Upper lobe of left lung (tissue), 6 donors: ENCODE measurements at places on chromosomes 3 and 15.

GRCh38 chr3:171142985-171143384 lies 116.5 kb upstream of the SLC2A2 start:
- H3K4me1 ChIP-seq: no peaks in the 10 kb centered on the region
- H3K36me3 ChIP-seq: peaks cover 6% of the 10 kb centered on the region
- no peak overlapping the region for H3K4me3 ChIP-seq

- H3K4me3 ChIP-seq: no peak overlapping the region
- H3K4me1 ChIP-seq: no peaks in the 10 kb centered on the region
- H3K27ac ChIP-seq: no peak overlapping the region
- DNase-seq: no peak
- H3K36me3 ChIP-seq: no peaks in the 10 kb centered on the region
- H3K27me3 ChIP-seq: no peaks in the 10 kb centered on the region
Observed at GRCh38 chr15:73522011-73522410, 79.0 kb downstream of the REC114 start.

- peaks cover 9% of the 10 kb centered on the region for H3K4me1 ChIP-seq
- DNase-seq: no peak
- no peaks in the 10 kb centered on the region for H3K36me3 ChIP-seq
- H3K27ac ChIP-seq: no peak overlapping the region
Observed at GRCh38 chr3:141328286-141329166, 39.8 kb upstream of the ZBTB38 start.

DNA sequence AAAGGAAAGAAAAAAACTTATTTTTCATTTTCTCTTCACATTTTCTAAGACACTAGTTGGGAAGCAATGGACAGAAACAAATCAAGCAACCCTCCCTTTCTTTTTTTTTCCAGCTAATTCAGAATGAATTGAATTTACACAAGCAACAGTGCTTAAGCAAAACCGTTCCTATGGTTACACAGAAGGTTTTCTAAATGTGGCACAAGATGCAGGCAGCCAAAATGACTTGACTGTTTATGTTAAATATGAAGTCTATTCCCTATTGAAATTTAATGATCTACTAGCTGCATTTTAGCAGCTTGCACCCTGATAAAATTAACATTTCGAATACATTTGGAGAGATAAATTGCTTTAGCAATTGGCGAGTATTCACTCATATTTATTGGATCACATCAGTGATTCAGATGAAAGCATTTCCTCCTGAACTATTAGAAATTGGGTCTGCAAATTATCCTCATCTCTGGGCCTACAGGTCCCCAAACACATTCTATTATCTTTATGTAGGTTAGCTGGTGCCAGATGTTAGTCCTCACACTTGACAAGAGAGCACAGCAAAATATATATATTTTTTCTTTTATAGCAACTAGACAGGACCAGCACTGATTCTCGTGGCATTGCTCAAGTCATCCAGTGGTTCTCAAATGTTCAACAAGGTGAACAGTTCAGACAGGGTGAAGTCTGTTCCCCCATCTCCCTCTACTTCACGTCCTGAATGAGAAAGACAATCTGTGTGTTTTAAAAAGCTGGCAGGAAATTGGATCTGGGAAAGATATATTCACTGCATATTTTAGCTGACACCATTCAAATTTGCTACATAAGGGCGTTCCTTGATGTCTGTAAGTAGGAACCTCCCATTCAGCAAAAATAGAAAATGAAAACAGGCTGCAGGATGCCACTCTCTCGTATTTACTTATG lies 463.6 kb upstream of the KCNMB2 start:
- no peak overlapping the region for H3K4me3 ChIP-seq
- no peaks in the 10 kb centered on the region for H3K4me1 ChIP-seq
- H3K27me3 ChIP-seq: no peaks in the 10 kb centered on the region
- DNase-seq: no peak
- no peak overlapping the region for H3K27ac ChIP-seq

DNA sequence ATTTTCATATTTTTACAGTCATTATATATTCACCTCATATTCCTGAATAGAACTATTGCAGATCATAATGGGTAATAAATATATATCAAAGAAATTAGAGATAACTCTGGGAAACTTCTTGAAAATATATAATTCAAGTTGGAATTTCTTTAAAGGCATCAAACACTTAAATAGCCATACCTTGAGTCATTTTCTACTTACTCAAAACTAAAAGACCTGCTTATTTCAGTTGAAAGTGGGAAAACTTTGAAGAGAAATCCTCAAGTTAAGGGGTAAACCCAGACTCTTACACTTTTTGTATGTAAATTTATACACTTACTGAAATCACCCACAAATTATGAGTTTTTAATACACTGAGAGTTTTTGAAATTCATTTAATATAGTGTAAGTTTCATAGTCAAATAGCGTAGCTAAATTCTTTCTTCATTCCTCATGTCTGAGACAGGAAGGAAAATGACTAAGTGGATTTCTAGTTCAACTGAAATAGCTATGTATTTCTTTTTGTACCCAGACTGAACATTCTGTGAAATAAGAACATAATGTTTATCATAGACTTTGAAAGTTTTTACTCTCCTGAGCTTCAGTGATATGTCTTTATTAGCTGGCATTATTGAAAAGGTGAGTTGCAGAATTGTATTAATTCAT lies 4.6 kb upstream of the ALCAM start:
- no peaks in the 10 kb centered on the region for H3K36me3 ChIP-seq
- no peak overlapping the region for H3K4me3 ChIP-seq
- DNase-seq: no peak
- H3K4me1 ChIP-seq: no peaks in the 10 kb centered on the region
- no peaks in the 10 kb centered on the region for H3K27me3 ChIP-seq

- H3K27ac ChIP-seq: no peak overlapping the region
- DNase-seq: no peak
- H3K4me3 ChIP-seq: no peak overlapping the region
- no peaks in the 10 kb centered on the region for H3K27me3 ChIP-seq
Observed at GRCh38 chr15:85886309-85886811, 91.6 kb upstream of the KLHL25 start.

- no peaks in the 10 kb centered on the region for H3K36me3 ChIP-seq
- H3K4me1 ChIP-seq: peaks cover 19% of the 10 kb centered on the region
- DNase-seq: no peak
- H3K27ac ChIP-seq: no peak overlapping the region
Observed at GRCh38 chr15:98698792-98699191, 50.5 kb downstream of the IGF1R start.

DNA sequence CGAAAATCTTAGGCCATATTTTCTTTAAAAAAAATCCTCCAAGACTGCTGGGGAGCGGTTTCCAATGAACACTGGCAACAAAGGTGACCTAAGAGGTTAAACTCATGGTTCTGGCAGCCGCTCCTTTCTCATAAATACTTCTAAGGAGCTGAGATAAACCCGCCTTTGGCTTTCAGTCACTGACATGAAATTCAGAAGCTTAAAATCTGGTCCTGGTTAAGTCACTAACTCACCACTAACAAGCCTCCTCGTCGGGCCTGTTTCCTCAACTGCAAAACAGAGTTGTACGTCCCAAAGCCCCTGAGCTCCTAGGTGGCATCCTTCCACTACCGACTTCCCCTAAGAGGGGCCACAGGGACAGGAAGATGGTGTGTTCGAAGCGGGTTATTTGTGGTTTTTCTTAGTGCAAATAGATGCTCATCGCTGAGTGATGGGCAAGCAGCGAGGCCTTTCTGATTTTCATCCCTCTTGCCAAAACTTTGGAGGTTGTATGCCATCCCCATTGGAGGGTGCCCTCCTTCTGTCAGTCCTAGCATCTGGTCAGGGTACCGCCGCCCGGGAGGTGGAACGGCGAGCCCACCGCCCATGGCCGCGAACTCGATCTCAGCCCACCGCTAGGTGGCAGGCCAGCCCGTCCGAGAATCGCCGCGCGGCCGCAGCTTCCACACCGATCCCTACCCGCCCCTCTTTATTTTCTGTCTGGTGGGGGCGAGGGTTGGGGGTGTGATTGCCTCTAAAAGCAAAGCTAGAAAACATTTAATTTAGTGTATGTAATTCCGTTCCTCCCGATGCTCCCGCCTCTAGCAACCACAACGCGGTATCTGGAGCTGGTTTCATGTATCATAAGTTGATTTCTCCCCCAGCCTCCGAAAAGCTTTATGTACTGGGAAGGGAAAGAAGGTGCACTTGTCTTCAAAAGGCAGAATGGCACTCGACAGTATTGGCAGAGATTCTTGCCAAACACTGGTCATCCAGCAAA lies 4.6 kb downstream of the BCL6 start:
- DNase-seq: peak; percentile 94
- peak overlapping the region; percentile 98 for H3K27ac ChIP-seq
- peak overlapping the region; percentile 67 for H3K4me3 ChIP-seq
- no peaks in the 10 kb centered on the region for H3K27me3 ChIP-seq
- peaks cover 38% of the 10 kb centered on the region for H3K4me1 ChIP-seq
- no peaks in the 10 kb centered on the region for H3K36me3 ChIP-seq

- H3K27me3 ChIP-seq: no peaks in the 10 kb centered on the region
- H3K4me3 ChIP-seq: no peak overlapping the region
- H3K36me3 ChIP-seq: peaks cover 4% of the 10 kb centered on the region
- no peaks in the 10 kb centered on the region for H3K4me1 ChIP-seq
- no peak for DNase-seq
Observed at GRCh38 chr3:124431331-124431994, 298.8 kb upstream of the UMPS start.

DNA sequence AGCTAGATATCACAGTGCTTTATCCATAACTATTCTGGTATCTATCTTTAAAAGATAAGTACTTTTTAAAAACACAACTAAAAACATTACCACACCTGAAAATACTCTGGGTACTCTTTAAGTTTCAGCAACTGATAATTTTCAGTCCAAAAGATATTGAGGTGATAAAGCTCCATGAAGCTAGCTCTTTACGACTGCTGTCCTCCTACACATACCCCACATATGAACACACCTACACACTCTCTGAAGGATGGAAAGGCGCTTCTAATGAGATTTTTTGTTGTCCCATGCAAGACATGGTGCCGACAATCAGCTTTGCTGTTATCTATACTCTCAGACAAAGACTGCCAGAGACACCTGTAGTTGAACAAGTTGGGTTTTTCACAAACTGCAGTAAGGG lies 19.1 kb upstream of the TM4SF4 start:
- H3K27me3 ChIP-seq: no peaks in the 10 kb centered on the region
- no peak overlapping the region for H3K4me3 ChIP-seq
- no peak for DNase-seq
- no peaks in the 10 kb centered on the region for H3K36me3 ChIP-seq

DNA sequence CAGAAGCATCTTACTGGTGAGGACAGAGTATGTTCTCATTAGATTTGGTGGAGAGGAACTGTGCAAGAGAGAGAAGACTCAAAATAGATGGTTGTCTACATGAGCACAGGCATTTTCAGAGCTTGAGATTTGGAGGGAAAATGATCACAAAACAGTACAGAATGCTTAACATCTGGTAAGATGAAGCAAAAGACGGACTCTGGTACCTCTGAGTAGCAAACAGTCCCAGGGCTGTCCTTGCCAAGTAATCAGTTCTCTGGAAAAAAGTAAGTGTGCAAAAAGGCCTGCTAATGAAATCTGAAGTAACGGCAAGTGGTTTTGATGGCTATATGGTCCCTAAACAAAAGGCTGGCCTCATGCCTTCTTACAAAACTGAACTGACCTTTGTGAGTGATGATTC lies 414.2 kb downstream of the CNTN4 start:
- no peak overlapping the region for H3K4me3 ChIP-seq
- H3K36me3 ChIP-seq: no peaks in the 10 kb centered on the region
- no peak for DNase-seq
- H3K27me3 ChIP-seq: no peaks in the 10 kb centered on the region

DNA sequence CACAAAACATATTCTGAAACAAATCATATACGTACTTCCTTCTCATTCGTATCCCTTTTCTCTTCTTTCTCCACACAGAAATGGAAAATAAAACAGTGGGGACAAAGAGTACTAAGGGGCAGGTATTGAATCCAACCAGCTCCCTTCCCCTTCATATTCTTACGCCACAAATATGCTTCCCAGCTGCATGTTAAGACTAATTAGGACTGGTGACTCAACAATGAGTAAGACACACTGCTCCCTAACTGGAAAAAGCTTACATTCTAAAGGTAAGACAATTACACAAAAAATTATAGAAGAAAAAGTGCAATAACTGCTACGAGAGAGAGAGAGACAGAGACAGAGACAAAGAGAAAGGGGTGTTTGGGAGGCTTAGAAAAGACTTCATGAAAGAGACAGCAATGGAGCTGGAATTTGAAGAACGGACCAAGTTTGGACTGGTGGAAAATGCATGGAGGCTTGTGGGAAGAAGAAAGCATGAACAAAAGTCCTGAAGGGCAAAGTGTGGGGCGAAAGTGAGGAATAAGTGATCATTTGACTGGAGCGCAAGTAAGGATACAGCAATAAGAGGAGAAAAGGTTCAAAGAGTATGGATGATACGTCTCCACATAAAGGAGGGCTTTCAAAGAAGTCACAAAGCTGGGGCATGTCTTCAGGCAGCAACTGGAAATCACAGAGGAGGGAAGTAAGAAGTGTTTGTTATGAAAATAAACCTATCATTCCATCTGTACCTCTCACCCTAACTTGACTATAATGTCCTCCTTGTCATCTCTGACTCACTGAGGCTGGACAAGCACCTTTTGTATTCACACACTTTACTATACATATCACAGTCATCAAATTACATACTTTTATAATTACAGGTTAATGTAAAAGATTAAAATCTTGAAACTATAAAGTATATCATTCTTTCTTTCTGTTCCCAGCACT lies 49.2 kb downstream of the RYK start:
- peak overlapping the region; percentile 17 for H3K27ac ChIP-seq
- no peak overlapping the region for H3K4me3 ChIP-seq
- DNase-seq: no peak
- H3K4me1 ChIP-seq: no peaks in the 10 kb centered on the region
- H3K27me3 ChIP-seq: no peaks in the 10 kb centered on the region

- H3K27ac ChIP-seq: no peak overlapping the region
- H3K27me3 ChIP-seq: no peaks in the 10 kb centered on the region
- H3K4me1 ChIP-seq: no peaks in the 10 kb centered on the region
- no peak overlapping the region for H3K4me3 ChIP-seq
- H3K36me3 ChIP-seq: no peaks in the 10 kb centered on the region
- DNase-seq: no peak
Observed at GRCh38 chr3:115077501-115078250, 69.4 kb downstream of the ZBTB20 start.

GRCh38 chr15:65409036-65409631 lies 13.6 kb downstream of the IGDCC4 start:
- no peak overlapping the region for H3K4me3 ChIP-seq
- no peaks in the 10 kb centered on the region for H3K27me3 ChIP-seq
- H3K36me3 ChIP-seq: no peaks in the 10 kb centered on the region
- no peak overlapping the region for H3K27ac ChIP-seq
- no peak for DNase-seq
- H3K4me1 ChIP-seq: peaks cover 4% of the 10 kb centered on the region
